Stomach (tissue), 19 donors: ENCODE measurements at places on chromosomes 7 and 10. TPM values are rescaled to one million over a fixed set of nuclear protein-coding genes. Genes with fewer than 3 reads are reported as not detected.

The GRID2IP gene
- polyA plus RNA-seq, result not detected

The SLC26A5 gene
- 0.25 TPM for polyA plus RNA-seq

The OR6B1 gene
- polyA plus RNA-seq, result not detected

The ZNF804B gene
- polyA plus RNA-seq, result not detected

The SFTPA1 gene
- 3.2 TPM for polyA plus RNA-seq

The NPY gene
- 2.6 TPM for polyA plus RNA-seq

The MGAM2 gene
- polyA plus RNA-seq, result 0.05 TPM

The MLXIPL gene
- 3.1 TPM for polyA plus RNA-seq

The PAX2 gene
- not detected for polyA plus RNA-seq

The STAMBPL1 gene
- 3.2 TPM for polyA plus RNA-seq

The IFIT3 gene
- 6.3 TPM for polyA plus RNA-seq

The FGFBP3 gene
- polyA plus RNA-seq, result 0.80 TPM

The ARMH3 gene
- 10.1 TPM for polyA plus RNA-seq

The HTR7 gene
- polyA plus RNA-seq, result 0.28 TPM

The ABHD11 gene
- 19.5 TPM for polyA plus RNA-seq

The AKR1C4 gene
- not detected for polyA plus RNA-seq

The MMP21 gene
- not detected for polyA plus RNA-seq

The PNLIPRP1 gene
- 9.2 TPM for polyA plus RNA-seq

The ADRA2A gene
- polyA plus RNA-seq, result 0.25 TPM

The CNNM2 gene
- polyA plus RNA-seq, result 1.3 TPM

The OGDHL gene
- 0.31 TPM for polyA plus RNA-seq

The SCIN gene
- polyA plus RNA-seq, result 2.5 TPM

The ZNF425 gene
- 0.93 TPM for polyA plus RNA-seq
